Gastrocnemius medialis (tissue), 4 donors: ENCODE measurements at places on chromosomes 3 and 15. TPM values are rescaled to one million over a fixed set of nuclear protein-coding genes. Genes with fewer than 3 reads are reported as not detected.

DNA sequence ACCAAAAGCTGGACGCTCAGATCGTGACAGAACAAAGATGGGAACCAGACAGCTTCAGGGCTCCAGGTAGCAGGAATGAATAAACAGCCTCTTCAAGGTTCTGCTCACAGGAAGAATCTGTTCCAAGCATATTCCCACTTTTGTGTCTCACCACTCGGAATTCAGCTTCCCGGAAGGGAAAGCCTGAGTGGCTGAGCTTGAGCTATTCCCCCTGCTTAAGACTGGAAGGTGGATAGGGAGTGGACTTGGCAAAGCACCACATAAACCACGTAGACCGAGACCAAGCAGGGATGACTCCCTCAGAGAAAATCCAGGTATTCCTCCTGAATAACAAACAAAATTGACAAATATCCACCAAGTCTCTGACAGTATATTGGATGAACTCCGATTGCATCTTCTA, 180.2 kb upstream of the NR2F2 start:
- DNase-seq, result no peak

DNA sequence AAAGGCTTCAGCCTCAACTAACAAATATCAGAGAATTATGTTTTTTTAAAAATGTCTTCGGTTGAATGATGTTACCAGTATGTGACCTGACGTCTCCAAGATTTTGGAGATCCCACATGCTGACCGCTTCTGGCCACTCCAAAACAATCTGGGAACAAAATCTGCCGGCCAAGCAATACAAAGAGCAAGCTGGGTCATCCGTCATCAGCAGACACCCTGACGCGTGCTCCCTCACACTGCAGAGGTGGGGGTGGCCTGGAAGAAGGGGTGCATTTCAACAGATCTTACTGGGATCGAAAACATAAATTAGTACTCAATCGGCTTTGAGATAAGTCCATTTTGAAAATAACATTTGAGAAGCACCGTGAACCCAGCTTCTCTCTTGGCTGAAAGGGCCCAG, 33.6 kb downstream of the HES1 start:
- DNase-seq, result no peak

DNA sequence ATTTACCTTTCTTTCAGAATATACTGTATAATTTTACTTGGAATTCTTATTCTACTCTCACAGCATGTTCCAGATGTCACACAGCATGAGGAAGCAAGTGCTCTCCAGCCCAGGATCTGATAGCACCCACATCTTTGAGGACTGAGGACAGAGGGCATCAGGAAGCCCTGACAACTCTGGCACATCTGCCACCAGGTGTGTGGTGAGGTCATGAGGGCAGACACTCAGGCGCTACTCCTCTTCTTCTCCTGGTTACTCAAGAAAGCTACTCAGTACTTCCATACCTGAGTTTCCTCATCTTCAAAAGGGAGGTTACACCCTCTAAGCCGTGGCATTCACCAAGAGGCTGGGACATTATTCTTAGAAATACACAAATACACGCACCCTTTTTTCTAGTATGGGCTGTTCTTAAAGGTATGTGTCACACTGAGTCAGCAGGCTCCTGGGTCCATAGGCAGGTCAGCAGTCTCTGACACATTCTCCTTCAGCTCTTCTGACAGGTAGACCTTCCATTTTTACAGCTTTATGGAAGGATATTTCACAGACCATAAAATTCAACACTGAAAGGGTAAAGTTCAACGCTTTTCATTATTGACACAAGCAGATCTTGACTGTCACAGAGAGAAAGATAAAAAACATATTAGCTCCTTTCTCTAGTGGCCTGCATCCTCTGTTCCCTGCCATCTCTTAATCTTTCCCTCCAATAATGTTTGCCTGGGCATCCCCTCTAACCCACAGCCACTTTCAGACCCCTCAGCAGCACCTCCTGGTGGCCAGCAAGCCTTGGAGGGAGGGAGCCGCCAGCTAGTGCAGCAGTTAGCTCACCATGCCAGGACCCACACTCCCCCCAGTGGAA, 103.2 kb upstream of the TJP1 start:
- no peak for DNase-seq

The PATL2 gene
- 0.13 TPM for total RNA-seq

DNA sequence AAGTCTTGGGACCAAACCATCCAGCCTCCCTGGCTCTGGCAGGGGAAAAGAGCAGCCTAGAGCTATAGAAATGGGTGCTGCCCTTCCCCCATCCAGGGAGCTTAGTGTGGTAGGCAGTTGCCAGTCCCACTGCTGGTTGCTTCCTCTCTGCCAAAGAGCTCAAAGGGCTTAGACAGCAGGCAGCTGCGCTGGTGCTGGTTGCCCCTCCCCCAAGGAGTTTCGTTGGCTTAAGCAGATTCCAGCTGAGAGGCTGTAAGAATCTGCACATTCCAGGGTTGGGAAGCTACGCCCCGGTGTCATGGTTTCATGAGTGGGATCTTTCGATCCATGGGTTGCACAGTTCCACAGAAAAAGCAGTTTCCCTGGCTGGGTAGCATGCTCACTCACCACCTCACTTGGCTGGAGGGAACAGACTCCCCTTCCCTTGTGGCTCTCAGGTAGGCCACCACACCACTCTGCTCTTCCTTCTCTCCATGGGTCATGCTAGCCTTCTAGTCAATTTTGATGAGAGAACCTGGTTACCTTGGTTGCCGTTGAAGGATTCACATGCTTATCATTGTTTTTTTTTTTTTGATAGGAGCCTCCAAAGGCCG, 195.1 kb downstream of the EPHA6 start:
- DNase-seq, result no peak
